ENCODE measurements at places on chromosomes 6 and 20.

- DNase-seq = no peak
Observed at GRCh38 chr6:56959938-56960337, 5.0 kb downstream of the BEND6 start.

DNA sequence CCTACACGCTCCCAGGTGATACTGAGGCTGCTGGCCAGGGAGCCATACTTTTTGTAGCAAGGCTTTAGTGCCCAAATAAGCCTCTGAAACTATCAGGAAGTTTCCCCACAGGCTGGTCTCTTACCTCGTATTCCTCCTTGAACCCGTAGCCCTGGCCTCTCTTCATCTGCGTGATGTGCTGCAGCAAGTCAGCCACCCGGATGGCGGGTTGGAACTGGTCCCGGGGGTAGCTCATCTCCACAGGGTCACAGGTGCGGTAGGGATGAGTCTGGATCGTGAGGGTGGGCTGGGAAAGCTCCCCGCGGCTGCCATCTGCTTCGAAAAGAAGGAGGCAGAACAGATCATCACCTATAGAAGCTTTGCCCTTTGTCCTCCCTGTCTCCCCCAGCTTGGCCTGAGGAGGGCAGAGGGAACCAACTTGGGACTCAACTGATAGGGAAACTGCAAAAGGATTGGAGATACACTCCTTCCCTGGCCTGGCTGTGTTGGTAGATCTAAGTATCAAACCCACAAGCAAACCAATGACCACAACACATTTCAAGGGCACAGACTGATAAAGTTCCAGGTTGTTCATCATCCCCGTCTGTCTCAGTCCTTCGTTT, 543.2 kb upstream of the CHD6 start:
- DNase-seq = no peak

GRCh38 chr6:79231101-79231500, 3.4 kb downstream of the HMGN3 start:
- DNase-seq = no peak

- no peak for DNase-seq
Observed at GRCh38 chr6:5553767-5554166, 292.5 kb downstream of the FARS2 start.

DNA sequence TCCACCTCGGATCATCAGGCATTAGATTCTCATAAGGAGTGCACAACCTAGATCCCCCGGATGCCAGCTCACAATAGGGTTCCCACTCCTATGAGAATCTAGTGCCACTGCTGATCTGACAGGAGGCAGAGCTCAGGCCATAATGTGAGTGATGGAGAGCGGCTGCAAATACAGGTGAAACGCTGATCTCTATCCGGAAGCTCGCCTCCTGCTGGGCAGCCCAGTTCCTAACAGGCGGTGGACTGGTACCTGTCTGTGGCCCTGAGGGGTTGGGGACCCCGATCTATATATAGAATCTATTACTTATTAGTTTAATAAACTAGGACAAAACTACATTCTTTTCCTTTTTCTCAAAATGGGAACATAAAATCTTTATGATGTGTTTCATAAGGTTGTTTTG, 741.9 kb downstream of the RFPL4B start:
- DNase-seq = no peak

Measured in stimulated activated CD4-positive, alpha-beta T cell treated with anti-CD3 and anti-CD28 coated beads, Interleukin-15, amount 100 ng/mL, for 1 hour (primary cell).